ENCODE measurements at places on chromosomes 7 and 10.

- DNase-seq = no peak
These were observed 49.3 kb downstream of the COL28A1 start for GRCh38 chr7:7486362-7486761.

GRCh38 chr7:122674502-122674901 lies 24.4 kb downstream of the RNF133 start:
- no peak for DNase-seq

DNA sequence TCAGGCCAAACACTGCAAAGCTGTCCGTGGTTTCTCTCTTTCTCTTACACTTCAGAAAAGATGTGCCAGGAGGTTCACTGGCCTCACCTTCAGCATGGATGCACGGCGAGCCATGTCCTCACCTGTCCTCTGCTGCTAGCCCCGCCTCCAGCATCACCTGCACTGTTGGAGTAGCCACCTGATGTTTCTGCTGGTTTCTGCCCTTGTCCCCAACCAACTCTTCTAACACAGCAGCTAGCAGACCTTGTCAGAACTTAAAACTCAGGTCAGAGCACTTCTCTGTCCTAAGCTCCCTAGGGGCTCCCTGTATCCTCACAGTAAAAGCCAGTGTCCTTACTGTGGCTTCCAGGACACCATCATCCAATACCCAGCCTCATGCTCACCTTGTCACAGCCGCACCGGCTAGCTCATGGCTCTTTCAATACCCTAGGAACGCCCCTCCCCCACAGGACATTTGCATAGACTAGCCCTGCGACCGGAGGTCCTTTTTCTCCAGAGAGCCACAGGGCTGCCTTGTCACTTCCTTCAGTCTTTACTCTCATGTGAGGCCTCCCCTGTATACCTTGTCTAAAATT lies 15.2 kb downstream of the PALD1 start:
- peak; percentile 82 for DNase-seq

- no peak for DNase-seq
These were observed 50.0 kb downstream of the SRI start for GRCh38 chr7:88169717-88170320.

- no peak for DNase-seq
These were observed 16.5 kb upstream of the IMMP2L start for GRCh38 chr7:111578754-111579153.

- no peak for DNase-seq
These were observed 2.8 kb downstream of the ASIC3 start for GRCh38 chr7:151051108-151051507.

DNA sequence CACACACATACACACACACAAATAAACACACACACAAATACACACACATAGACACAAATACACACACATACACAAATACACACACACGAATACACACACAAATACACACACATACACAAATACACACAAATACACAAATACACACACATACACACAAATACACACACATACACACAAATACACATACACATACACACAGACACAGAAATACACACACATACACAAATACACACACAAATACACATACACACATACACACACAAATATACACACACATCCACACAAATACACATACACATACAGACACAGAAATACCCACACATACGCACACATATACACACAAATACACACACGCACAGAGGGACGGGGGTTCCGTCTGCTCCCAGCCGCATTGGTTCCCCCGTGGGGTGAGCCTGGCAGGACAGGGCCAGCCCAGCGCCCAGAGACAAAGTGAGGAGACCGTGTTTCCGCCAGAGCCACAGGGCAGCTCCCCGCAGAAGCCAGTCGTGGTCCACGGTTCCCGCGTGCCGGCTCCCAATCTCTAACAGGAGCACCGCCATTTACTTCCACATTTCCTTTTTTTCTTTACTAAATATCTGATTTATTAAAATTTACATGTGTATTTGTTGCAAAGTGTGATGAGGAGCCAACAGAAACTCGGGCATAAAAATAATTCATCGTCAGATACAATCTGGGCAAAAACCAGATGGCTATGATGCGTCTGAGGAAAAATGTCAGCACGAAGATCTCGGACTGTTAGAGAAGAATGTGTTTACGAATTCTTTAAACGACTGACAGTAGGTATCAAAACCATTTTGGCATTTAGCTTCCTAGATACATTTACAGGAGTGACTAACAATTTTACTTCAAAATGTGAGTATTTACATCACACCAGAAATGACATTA lies 3.1 kb upstream of the KNDC1 start:
- DNase-seq = no peak

DNA sequence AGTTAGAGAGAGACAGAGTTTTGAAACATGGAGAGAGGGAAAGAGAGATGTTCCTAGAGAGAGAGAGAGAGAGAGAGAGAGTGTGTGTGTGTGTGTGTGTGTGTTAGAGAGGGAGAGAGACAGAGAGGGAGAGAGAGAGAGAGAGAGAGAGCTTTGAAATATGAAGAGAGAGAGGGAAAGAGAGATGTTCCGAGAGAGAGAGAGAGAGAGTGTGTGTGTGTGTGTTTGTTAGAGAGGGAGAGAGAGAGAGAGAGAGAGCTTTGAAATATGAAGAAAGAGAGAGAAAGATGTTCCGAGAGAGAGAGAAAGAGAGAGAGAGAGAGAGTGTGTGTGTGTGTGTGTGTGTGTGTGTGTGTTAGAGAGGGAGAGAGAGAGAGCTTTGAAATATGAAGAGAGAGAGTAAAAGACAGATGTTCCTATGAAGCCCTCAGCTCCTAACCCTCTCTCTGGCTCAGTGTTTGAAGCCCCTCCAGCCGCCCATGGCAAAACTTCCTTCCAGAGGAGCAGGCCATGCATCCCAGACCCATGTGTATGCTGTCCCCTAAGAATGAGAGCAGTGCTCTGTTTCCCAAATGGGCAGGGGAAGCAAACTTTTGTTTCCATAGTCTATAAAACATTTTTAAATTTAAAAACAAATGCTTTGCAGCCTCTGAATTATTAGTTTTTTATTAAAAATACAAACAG lies 130.9 kb downstream of the KCNMA1 start:
- DNase-seq = no peak

DNA sequence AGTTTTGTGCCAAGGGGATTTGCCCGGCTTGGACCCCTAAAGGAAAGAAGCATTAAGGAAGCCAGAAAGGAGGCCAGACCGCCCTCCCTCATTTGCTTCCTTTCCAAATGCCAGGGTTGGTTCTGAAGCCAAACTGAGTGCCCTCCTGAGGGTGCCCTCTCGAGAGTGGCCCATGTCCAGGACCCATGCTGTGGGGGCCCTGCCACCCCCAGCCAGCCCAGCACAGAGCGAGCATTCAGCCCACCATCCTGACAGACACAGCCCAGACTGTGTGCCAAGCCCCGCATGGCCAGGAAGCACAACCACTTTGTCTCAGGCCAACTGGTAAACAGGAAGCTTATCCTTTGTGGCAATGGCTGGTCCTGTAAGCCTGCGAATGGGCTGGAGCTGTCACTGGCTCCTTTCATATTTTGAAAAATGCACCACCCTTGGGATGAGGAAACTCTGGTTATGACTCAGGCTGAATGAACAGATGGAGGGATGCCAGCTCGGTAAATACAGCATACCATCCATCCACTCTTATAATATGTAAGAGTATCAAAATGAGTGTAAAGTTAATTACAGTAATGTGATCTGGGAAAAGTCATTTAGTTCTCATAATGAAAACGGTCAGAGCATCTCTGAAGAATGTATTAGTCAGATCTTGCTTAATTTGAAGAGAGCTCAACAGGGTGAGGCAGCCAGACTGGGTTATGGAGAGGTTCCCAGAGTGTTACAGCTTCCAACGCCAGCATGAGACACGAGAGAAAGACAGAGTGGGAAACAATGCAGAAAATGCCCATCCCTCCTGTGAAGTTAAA lies 65.0 kb downstream of the STK17A start:
- no peak for DNase-seq

- no peak for DNase-seq
These were observed 193.8 kb downstream of the EBF3 start for GRCh38 chr10:129770286-129770685.

DNA sequence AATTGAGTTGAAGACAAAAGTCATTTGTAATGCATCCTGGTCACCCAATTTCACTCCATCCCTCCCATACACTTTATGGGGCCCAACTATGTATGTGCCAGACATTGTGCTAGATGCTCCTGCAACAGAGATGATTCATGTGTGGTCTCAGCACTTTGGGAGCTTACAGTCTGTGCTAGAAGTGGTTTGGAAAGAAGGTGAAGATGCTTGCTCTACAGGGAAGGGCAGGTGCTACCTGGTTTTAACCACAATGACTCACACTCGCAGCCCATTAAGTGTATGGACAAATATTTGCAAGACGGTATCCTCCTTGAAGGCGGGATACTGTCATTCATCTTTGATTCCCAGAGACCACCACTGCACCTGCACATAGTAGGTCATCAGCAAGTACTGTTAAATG lies 257.6 kb downstream of the OTUD1 start:
- DNase-seq = no peak

- DNase-seq = no peak
These were observed 6.4 kb upstream of the MKRN1 start for GRCh38 chr7:140485500-140486265.

DNA sequence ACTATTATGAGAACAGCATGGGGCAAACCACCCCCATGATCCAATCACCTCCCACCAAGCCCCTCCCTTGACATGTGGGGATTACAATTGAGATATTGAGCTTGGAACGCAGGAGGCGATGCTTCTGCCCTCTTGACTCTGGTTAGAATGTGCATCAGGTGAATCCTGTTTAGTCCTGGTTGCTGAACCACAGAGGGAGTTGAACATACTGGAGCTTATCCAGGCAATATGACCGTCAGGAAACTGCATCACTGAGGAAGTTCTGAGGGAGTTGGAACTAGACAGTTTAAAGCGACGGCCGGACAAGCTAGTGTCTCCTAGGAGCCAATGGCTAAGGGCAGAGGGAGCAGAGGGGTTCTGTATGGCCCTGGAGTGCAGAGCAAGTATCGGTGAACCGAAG lies 31.8 kb upstream of the GARS1 start:
- DNase-seq = no peak

- DNase-seq = no peak
These were observed 159.1 kb upstream of the EEPD1 start for GRCh38 chr7:35993676-35994606.

- no peak for DNase-seq
These were observed 2.1 kb downstream of the ZNF511 start for GRCh38 chr10:133310789-133311188.

- DNase-seq = no peak
These were observed 62.7 kb upstream of the CARD11 start for GRCh38 chr7:3106361-3106826.

GRCh38 chr7:111238886-111239285 lies 148.0 kb downstream of the LRRN3 start:
- no peak for DNase-seq

GRCh38 chr10:44960088-44960460 lies 472 bp downstream of the RASSF4 start:
- DNase-seq = no peak

GRCh38 chr7:158811461-158811860 lies 17.8 kb downstream of the ESYT2 start:
- DNase-seq = no peak

GRCh38 chr7:102424129-102424551 lies 9.2 kb upstream of the ORAI2 start:
- no peak for DNase-seq

GRCh38 chr10:29623797-29624196 lies 11.0 kb downstream of the SVIL start:
- no peak for DNase-seq

DNA sequence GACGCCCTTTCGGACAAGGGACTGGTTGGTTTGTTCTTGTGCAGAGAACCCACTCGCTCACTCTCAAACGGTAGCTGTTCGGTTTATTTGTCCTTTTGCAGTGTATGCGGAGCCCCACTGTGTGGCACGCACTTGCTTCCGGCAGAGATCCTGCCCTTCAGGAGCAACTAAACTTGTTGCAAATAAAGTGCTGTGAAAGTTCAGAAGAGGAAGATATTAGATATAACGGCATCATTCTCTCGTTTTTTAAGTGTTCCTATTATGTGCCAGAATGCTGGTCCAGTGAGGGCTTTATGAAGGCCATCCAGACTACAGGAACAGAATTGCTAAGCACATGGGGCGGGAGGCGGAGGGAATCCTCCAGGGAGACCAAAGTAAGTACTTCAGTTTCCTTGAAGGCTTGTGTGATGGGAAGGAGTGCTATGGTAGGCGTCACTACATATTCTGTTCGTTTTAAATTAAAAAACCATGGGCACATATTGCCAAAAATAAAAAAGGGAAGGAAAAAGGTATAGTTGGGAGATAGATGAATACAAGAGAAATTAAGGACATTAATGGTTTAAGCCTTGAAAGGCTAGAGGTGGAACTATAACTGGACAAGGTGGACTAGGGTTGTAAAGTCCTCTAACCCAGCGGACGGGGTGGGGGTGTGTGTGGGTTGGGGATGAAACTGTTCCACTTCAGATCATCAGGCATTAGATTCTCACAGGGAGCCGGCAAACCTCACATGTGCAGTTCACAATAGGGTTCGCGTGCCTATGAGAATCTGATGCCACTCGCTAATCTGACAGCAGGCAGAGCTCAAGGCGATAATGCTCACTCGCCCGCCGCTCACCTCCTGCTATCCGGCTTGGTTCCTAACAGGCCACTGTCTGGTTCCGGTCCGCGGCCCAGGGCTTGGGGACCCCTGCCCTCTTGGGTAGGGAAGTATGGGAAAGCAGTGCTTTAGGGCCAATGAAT lies 704 bp upstream of the ERLIN1 start:
- no peak for DNase-seq

- no peak for DNase-seq
These were observed 7.5 kb upstream of the AGR3 start for GRCh38 chr7:16889305-16889704.

DNA sequence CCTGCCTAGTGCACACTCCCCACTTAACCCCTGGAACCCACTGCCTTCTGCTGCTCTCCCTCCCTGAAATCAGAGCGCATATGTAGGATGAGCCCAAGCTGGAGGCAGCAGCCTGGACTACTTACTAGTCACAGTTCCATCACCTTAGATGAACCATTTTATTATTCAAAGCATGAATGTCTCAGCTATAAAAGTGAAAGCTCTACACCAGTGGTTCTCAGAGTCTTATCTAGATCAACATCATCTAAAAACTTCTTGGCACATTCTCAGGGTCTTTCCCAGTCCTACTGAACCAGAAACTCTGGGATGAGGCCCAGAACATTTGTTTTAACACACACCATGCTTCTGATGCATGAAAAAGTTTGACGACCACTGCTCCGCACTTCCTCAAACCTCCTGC lies 100.3 kb upstream of the ANK3 start:
- no peak for DNase-seq

DNA sequence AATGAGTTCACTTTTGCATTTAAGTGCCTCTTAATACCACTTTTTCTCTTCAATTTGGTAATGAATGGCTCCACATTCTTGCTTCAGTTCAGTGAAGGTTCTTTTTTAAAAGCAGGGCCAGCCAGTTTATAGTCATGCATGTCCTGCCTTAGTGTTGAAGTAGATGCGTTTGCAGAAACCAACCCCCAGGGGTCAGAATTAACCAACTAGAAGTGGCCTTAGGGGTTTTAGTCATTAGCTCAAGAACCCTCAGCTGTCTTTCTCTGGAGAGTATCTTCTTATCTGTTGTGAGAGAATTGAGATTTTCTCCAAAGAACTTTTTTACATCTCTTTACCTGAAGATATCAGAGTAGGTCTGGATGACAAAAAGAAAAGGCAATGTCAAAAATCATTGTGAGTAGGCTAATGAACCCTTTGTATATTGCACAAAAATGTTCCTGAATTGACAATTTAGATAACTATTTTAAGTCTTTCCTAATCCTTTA lies 82.2 kb downstream of the PIK3CG start:
- peak; percentile 90 for DNase-seq

GRCh38 chr7:41917-42565 lies 150.3 kb upstream of the FAM20C start:
- DNase-seq = no peak

GRCh38 chr10:92995509-92995908 lies 65.1 kb upstream of the CYP26C1 start:
- peak; percentile 40 for DNase-seq

- peak; percentile 30 for DNase-seq
These were observed at the start of gene GET4 for GRCh38 chr7:876077-876971. TSS of gene GET4 (plus strand) at chr7:876554. CDS start at chr7:876646, 92 bp downstream.
